Calu3 (cell line): ENCODE measurements at places on chromosomes 7 and 10. TPM values are rescaled to one million over a fixed set of nuclear protein-coding genes. Genes with fewer than 3 reads are reported as not detected.

The ORC5 gene
- total RNA-seq = 16.8 and 20.2 TPM in 2 replicates

The HDAC9 gene
- 152 and 159 TPM in 2 replicates for total RNA-seq

The SYCE1 gene
- total RNA-seq = not detected in 2 replicates

The FXYD4 gene
- total RNA-seq = not detected in 2 replicates

The NYAP1 gene
- 0.38 and 0.39 TPM in 2 replicates for total RNA-seq

The TCERG1L gene
- not detected in 2 replicates for total RNA-seq

- DNase-seq = no peak
Observed at GRCh38 chr7:184294-185264, 7.8 kb upstream of the FAM20C start.

- DNase-seq = no peak
Observed at GRCh38 chr10:53045315-53045714, 272.7 kb upstream of the MBL2 start.

DNA sequence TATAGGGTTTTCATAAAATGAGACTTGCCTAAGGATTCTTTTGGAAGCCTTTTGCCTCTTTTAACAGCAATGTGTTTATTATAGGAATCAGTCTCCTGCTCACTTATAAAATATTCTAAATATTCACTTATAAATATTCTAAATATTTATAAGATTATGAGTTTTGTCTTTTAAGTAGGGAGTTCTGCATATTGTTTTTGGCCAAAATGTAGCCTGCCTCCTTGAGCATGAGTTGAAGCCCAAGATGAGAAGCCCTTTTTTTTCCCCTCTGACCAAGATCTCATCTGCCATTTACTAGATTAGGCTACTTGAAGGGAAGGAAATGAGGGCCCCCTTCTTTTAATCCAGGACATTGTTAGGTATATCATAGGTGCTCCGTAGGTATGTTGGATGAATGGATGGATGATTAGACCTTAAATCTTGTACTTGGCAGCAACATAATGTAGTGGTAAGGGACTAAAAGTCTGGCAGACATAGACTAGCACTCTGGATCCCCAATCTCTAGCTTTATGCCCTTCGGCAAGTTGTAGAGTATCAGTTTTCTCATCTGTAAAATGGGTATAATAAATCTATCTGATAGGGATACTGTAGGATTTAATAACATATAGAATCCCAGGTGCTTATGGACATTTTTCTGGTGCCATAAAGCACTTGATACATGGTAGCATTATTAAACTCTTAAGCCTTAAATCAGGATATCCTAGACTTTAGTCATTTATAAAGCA lies 59.1 kb downstream of the ARID5B start:
- DNase-seq = no peak

- no peak for DNase-seq
Observed at GRCh38 chr10:129046065-129046681, 420.9 kb upstream of the MGMT start.

DNA sequence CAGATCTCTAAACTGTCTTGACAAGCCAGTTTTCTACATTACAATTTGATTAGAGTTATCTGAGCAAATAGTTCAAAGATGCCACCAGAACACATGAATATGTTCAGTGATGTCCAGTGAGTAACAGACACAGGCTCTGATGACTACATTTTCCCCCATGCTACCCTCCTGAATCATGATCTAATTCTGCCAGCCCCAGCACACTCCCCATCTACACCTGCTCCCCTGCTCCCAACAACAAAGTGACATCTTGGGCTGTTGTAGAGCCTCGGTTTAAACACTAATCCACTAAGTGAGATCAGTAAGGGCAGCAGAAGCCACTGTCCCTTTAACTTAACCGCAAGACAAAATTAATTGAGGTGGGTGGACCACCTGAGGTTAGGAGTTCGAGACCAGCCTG lies 104.6 kb downstream of the PROSER2 start:
- DNase-seq = no peak

DNA sequence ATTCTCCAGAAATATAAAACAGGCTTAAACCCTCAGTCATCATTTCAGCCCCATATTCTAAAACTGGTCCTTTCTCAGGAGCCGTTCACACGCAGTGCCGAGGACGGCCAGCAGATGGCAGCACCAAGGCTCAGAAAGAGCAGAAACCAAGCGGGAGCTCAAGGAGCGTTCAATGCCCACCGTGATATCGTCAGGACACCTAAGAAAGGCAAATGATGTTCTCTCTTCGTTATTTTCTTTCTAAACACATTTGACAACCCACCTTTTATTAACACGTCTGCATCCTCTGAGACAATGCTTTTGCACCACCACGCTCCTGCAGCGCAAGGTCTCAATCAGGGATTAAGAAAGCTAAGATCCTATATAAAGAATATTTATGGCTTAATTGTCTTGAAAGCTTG lies 45.7 kb upstream of the RBM33 start:
- peak; percentile 88 for DNase-seq

DNA sequence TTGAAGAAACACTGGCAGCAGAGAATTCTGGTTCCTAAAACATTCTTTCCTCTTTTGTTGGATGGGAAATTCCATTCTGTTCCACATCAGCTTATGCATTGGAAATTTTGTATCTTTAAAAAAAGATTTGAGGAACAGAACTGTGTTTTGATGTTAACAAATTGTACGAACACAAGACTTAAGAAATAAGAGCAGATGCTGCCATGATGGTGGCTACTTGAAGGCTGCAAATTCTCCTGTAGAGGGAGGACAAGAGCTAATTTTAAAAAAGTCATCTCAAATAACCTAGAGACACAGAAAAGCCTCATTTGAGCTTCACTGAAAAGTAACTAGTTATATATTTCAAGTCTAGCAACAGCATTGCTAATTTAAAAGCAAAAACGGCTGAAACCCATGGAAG lies 29.8 kb downstream of the NDUFB2 start:
- no peak for DNase-seq

DNA sequence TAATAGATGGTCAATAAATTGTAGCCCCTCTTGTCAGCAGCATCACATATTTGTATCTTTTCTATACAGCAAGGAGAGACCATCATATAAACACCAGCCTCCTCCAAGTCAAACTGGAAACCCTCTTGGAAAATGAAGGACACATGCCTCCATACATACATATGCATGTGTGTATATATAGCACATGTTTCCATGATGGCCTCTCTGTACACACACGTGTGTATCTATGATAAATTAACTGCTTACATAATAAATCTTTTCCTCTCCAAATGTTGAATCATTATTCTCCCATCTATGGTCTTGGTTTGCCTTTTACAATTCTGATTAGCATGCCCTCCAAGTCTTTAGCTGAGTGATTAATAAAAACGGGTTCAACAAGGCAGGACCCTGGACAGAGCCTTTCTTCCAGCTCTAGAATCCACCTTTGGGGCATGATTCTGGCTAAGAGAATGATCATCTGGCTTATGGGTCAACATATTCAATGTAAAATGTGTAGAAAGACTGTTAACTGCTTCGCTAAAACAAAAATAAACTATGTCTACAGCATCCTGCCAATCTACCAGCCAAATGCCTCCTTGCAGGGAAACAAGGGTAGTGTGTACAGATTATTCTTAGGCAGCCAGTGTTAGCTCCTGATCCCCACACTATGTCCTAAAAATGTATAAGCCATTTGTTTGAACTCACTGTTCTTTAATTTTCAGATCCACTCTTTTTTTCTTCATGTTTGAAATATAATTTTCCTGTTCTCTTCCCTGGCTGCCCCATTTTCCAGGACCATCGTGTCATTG lies 70.0 kb downstream of the CRTAC1 start:
- no peak for DNase-seq

GRCh38 chr7:108659867-108660266 lies 90.2 kb downstream of the DNAJB9 start:
- no peak for DNase-seq

GRCh38 chr7:88928276-88928675 lies 132.7 kb upstream of the TEX47 start:
- no peak for DNase-seq

DNA sequence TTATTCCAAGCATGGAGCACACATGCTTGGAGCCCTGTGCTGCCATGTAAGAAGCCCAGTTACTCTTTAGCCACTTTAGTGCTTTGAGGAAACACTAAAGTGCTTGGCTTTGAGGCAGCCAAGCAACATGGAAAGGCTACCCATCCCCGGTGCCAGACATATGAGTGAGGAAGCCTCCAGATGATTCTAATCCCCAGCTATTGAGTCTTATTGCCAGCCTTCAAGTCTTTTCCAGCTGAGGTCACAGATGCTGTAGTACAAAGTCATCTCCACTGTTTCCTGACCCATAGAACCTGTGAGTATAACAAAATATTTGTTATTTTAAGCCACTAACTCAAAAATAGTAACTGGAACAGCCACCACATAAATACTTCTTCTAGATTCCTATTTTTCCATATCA lies 91.4 kb upstream of the CYP26C1 start:
- DNase-seq = no peak

DNA sequence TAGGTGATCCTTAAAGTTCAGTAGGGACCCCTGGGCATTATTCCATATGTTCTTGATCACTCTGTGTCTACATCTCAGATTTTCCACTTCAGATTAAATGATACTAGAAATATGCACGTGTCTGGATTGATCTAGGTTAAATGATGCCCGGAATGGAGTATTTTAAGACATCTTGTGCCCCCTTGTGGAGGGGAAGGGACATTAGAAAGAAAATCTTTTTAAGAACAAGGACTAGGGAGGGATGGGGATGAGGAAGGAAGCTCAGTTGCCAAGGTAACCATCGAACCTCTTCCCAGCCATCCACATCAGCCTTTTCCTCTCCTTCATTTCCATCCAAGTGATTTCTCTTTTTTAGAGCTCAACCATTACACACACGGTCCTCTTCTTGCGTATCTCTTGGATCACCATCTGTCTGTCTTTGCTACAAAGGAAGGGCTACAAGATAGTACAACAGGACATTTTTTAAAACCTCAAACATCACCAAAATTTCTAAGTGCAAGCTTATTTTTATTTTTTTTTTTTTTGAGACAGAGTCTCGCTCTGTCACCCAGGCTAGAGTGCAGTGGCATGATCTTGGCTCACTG lies 40.5 kb downstream of the PRSS2 start:
- DNase-seq = peak; percentile 39
